ENCODE measurements at places on chromosomes 3 and 15.

DNA sequence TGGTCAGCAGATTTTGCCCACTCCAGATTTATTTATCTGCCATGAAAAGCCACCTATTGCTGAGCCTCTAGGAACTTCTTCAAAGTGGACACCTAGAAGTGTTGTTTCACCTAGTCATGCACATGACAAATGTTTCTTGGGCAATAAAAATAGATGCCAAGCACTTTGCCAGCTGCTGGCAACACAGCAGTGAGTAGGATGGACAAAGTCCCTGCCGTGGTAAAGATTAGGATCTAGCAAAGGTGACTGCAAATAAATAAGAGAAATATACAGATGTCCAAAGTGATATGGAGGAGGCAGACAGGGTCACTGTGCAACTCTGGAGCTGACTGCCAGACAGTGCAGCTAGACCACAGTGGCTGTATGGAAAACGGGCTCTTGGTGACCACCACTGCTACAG is 137.9 kb downstream of the SUCLG2 start:
- no peak for DNase-seq

DNA sequence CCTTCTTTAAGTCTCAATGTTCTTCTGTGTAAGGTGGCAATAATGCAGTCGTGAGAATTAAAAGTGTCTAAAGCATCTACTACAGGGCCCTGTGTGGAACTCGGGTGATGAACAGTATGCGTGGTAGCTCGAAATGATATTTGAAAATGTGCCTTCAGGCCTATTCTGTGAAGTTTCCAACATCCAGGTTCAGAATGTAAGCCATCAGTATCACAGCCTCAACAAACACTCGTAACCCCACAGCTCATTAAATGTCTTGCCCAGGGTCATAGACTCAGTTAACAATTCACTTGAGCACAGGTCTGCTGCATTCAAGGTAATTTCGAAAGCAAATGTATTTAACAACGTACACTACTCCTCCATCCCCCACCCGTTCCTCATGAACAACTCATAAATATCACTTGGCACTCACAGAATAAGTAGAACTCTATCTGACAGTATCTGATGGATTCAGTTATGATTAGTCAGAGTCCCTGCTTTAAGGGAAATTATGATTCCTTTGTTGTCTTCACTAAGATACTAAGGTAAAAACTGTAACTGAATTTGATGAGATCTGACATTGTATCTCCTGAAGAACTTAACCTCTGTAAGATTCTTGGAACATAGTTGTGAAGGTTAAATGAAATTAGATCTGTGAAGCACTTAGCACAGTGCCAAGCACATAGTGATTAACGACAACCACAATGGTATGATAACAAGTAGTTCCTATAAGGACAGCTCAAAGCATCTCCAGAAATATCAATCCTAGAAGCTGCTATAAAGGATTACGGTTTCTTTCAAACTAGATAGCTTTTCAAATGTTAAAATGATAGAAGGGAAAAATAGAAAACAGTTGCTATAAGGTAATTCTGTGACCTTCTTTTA is 642.3 kb downstream of the TBL1XR1 start:
- no peak for DNase-seq

DNA sequence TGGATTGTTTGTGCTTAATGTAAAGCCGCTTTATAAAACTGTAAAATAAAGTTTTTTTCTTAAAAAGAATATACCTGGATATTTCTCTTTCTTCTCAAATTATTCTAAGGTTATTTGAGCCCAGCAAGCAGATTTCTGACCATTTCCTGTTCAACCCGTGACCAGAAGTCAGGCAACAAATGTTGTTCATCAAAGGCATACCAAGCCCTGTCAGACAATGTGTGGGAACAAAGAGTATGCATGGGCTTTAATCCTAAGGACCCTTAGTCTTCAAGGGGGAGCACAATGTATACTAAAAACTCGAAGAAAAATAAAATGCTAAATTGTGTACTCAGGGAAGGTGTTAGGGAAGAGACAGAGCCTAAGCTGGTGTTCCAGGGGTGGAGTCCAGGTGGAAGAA is 26.6 kb upstream of the PAQR5 start:
- DNase-seq = peak; percentile 37

DNA sequence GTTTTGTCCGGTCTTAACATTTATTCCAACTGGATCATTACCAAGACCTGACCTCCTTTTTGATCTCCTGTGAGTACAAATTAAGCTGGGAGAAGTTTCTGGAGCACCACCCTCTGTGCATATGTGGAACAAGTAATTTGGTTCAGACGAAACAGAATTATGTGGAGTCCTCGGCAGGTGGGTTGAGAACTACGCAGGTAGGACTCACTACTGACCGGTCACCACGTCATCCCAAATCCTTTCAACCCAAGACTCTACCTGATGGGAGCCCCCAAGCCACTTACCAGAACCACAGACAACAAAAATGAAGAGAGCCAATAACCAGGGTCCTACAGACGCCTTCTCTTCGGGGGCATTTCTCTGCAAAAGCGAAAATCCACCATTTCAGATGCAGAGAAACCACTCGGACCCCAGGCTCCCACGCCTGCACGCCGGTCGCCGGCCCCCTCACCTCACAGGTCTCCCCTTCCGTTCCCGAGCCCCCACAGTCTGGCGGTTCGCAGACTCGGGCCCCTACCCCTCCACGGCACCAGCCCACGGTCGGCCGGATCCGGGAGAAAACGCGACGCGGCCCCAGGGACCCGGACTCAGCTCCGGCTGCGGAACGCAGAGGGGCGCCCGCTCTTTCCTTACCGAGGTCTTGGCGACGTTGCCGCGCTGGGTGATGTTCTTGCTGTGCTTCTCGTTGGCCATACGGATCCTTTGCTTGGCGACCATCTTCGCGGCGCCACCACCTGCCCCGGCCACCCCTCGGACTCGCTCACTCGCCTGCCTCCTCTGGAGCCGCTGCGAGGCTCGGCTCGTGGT is 674 bp downstream of the SERP1 start:
- DNase-seq = no peak

DNA sequence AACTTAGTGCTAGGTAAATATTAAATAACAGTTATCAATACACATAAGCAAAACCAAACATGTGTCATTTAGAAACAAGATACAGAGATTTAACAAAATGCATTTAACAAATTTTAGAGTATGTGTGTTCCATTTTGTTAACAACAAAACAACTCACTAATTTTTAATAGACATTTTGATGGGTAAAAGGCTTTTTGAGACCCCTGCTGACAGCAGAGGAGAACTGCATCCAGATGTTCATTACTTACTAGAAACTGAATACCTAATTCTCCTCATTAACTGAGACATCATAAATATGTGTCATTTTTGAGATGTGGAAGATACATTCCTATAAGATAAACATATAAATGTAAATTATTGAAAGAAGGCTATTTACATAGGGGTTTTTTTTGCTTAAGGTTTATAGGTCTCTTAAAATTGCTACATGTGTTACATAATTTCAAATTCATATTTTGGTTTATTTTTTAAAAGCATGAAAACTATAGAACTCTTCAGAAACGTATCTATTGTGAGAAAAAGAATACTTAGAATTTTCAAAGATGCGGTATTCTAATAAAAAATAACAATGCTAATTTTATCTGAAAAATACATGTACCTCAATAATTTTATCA is 1009.8 kb downstream of the TUSC7 start:
- DNase-seq = peak; percentile 48

DNA sequence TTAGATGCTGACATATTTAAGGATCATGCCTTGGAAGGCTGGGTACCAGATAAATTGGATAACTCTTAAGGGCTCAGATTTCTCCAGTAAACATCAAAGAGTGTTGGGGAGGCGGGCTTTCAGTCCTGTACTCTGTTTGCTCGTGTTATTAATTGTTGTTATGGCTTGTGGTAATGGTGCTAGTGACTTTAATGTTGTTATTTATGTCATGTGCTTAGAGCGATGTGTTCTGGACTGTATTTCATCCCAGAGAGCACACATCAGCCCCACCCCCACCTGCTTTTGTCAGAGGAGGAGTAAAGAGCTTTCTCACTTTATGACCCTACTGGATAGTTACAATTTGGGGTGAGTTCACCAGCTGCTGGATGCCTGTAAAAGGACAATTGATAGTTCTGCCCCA is 386.3 kb downstream of the EPHB1 start:
- no peak for DNase-seq

- no peak for DNase-seq
Measured at GRCh38 chr3:178507507-178508442, 28.5 kb upstream of the KCNMB2 start.
